ENCODE measurements at places on chromosomes 1 and 21.

DNA sequence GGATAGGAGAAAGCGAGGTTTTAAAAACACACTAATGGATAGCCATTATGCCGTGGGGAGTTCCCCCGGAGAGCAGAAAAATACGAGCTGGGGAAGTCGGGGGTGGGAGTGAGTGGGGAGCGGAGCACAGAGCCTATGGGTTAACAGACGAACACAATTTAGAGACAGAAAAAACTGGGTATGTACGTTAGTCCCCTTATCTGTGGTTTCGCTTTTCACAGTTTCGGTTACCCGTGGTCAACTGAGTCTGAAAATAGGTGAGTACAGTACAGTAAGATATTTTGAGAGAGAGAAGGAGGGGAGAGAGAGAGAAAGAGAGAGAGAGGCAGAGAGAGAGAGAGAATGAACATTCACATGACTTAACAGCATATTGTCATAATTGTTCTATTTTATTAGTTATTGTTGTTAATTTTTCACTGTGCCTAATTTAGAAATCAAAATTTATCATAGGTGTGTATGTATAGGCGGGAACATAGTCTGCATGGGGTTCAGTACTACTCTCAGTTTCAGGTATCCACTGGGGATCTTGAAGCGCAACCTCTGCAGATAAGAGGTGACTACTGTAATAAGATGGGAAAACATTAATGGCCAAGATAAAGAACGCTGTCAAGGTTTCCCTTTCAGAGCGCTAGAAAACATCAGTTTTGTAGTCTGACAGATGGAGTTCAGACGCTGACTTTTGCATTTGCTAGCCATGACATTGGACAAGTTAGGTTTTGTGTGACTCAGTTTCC, 125.6 kb upstream of the LMO4 start:
- DNase-seq: no peak

- DNase-seq: no peak
Measured at GRCh38 chr21:26956216-26956615, 10.7 kb downstream of the ADAMTS5 start.

- no peak for DNase-seq
Measured at GRCh38 chr1:3030663-3031381, 9.6 kb downstream of the ACTRT2 start.

DNA sequence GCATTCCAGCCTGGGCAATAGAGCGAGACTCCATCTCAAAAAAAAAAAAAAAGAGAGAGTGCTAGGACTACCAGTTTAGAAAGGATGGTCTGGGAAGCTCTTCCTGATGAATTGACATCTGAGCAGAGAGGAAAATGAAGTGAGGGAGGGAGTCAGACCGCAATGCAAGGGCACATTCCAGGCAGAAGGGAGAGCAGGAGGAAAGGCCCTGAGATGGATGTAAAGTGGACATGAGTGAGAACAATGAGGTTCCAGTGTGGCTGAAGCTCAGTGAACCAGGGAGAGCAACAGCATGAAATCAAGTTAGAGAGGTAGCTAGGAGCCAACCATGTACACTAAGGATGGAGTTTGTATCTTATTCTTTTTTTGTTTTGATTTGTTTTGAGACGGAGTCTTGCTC, 55.9 kb upstream of the SPOCD1 start:
- no peak for DNase-seq

- DNase-seq: peak; percentile 91
Measured at GRCh38 chr1:51616903-51617708, at the start of gene OSBPL9. Gene OSBPL9, plus strand, starts transcription at chr1:51617092. Its CDS starts 19 bp downstream, at chr1:51617111.

DNA sequence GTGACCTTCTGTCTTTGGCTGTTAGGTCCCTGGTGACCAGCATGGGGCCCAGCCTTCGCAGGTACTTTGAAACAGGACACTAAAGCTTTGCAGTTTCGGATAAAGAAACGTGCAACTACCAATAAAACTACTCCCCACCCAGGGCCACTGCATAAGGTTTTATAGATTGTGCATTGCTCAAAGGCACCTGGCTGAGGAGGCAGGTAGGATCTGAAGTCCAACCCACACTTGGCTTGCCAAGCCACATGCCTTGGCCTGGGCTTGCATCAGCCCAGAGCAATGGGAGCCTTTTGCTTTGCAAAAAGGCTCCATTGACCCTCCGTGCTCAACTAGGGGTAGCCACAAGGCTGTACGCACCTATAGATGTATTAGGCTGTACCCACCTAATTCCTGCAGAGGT, 84.4 kb upstream of the SYT6 start:
- no peak for DNase-seq

DNA sequence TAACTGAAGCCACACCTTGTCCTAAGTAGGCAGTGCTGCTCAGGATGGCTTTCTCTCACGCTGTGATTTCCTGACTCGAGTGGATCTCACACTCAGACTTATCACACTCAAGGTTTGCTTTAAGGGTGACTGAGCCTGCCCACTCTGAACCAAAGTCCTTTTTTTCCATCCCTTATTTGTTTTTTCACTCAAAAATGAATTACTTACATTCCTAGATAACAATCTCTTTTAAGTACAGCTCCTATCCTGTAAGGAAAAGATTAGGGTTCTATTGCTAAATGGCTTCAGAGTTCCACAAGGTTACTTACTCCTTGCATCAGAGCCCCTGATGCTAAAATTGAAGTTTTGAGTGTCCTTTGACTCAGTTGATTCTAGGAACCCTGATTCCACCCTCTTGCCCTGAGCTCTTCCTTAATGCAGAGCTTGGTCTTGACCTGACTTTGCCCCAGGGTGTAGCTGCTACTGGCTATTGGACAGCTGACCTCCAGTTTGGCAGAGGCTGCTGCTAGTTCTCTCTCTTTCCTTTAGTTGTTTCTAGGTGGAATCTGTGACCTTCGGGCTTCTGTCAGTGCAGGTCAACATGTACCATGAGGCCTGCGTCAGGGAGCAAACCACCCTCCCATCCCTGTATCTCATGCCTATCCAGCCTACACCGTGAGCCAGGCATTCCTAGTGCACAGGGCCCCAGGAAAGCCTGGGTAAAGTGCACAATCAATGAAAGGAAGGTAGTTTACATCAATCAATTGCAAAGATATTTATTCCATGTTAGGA, 80.1 kb upstream of the CD55 start:
- no peak for DNase-seq

GRCh38 chr1:29412591-29412990, 176.3 kb downstream of the PTPRU start:
- no peak for DNase-seq

- no peak for DNase-seq
Measured at GRCh38 chr1:30976143-30976542, 67.6 kb upstream of the SDC3 start.

DNA sequence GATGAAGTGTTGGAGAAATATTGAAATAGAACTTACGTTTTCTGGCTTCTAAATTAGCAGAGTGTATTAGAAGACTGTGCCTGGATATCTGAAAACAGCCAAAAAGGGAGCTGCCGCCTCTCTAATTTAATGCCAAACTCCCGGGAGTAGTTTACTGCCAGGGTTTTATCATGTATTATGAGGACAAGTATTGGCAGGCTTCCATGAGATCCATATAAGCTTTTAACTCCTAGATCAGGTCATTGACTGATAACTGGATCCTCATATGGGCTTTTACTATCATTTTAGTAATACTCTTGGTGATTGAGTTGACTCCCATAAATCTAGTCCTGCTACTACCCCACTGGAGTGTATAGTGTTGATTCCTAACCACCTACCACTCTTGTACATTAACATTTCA, 178.4 kb upstream of the CXADR start:
- no peak for DNase-seq

GRCh38 chr1:246769306-246769705, 45.1 kb downstream of the SCCPDH start:
- DNase-seq: peak; percentile 47

GRCh38 chr21:42373196-42373907, 7.0 kb upstream of the TFF1 start:
- DNase-seq: no peak

GRCh38 chr1:100053119-100053518, 79.6 kb downstream of the SASS6 start:
- DNase-seq: no peak

DNA sequence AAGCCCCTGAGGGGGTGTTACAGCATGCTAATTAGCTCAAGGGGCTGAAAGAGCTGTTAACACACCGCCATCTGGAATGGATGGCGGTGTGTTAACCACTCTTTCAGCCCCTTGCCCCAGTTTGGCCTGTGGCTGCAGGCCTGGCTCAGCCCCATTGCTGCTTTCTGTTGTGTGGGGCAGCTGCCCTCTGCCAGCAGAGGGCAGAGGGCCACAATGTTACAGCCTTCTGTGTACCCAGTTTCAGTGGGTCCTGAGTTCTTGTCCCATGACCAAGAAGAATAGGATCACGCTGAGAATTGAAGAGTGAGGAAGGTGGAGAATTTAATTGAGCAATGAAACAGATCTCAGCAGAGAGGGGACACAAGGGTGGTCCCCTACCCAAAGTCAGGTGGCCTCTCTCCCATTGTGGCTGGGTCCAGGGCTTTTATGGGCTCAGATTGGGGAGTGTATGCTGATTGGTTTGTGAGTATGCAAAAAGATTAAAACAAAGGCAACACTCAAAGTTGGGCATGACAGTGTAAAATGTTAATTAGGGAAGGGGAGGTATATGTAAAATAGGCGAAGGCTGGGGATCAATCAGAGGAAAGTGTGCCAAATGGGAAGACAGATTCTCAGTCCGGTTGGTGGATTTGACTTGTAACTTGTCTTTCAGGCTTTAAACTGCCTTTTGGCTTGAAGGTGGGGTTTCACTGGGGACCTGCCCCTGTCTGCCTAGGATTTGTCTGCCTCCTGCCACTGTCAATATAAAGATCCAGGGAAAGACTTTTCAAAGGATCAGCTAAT, 142.2 kb downstream of the RABGAP1L start:
- DNase-seq: no peak

GRCh38 chr21:15159382-15160020, 94.7 kb upstream of the NRIP1 start:
- no peak for DNase-seq

DNA sequence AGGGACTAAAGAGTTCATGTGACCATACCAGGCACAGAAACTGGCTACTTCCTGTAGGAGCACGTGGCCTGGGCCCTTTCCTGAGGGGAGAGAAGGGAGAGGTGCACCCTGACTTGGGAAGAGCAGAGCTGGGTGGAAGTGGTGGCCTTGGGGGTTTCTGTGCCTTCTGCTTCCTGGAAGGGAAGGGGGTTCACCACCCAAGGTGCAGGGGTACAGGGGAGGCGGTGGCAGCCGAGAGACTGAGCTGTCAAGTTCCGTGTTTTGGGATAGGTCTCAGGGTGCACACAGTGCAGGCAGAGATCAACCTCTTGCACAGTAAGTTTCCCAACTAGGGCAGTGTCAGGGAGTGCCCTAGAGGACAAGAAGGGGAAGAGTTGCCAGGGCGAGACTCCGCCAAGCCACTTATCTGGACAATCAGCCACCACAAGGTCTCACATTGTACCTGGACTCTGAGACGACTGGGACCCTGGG, 10.1 kb downstream of the HECTD3 start:
- DNase-seq: no peak

GRCh38 chr1:998995-999724, 737 bp downstream of the HES4 start:
- no peak for DNase-seq

- DNase-seq: no peak
Measured at GRCh38 chr1:108152782-108153222, 47.3 kb downstream of the SLC25A24 start.

DNA sequence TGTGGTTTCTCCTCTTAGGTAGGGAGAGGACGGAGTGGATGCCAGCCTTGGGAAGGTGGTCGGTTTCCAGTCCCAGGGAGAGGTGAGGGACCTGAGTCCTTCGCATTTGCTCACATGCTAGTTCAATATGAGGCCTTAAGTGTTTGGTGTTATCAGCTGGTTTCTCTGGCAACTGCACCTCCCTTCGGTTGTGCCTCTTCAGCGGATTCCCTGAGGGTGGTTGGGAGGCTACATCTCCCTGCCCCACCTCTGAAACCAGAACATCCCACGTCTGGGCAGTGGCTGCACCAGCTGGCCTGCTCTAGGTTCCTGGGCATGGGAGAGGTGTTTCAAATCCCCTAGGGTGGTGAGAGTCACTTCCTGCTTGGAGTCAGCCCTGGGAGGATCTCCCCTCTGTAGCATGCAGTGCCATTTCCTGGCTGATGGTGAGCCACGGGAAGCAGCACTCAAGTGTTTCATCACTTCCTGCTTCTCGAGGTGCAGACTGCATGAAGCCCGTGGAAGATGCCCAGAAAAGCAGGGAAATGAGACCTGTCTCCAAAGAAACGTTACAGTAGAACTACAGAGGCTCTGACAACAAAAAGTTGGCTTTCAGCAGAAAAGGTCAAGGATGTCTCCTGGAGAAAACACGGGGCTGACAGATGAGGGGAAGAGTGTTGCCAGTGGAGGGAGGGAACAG, 4.5 kb downstream of the TMEM125 start:
- DNase-seq: no peak

Measured in prostate gland (tissue), 2 donors.